ENCODE measurements at places on chromosomes 11 and 22. TPM values are rescaled to one million over a fixed set of nuclear protein-coding genes. Genes with fewer than 3 reads are reported as not detected.

Gene TMEM191B
- total RNA-seq, result 2.6 TPM

Gene GRIK4
- total RNA-seq, result not detected

DNA sequence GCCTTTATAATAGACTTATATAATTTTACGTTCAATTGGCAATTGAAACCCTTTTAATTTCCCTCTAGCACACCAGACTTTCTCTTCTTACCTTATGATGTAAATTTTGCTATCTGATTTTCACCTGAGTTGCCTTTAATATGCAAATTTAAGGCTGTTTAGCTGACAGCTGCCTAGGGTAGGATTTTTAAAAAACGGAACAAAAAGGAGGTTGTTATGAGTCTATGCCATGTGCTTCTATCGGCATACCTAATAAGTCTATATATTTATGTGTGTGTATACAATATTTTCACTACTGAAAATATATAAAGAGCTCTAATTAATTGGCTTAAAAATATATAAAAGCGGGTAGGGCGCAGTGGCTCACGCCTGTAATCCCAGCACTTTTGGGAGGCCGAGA is 11.8 kb upstream of the SELENOH start:
- no peaks in the 10 kb centered on the region for H3K27me3 ChIP-seq
- H3K27ac ChIP-seq, result no peak overlapping the region
- DNase-seq, result no peak
- H3K36me3 ChIP-seq, result no peaks in the 10 kb centered on the region
- H3K4me3 ChIP-seq, result no peak overlapping the region
- H3K4me1 ChIP-seq, result no peaks in the 10 kb centered on the region

- DNase-seq, result no peak
- no peaks in the 10 kb centered on the region for H3K4me1 ChIP-seq
- H3K27ac ChIP-seq, result no peak overlapping the region
- no peak overlapping the region for H3K4me3 ChIP-seq
- H3K27me3 ChIP-seq, result no peaks in the 10 kb centered on the region
- no peaks in the 10 kb centered on the region for H3K36me3 ChIP-seq
These were observed 77.1 kb upstream of the TTC12 start for GRCh38 chr11:113237261-113237660.

DNA sequence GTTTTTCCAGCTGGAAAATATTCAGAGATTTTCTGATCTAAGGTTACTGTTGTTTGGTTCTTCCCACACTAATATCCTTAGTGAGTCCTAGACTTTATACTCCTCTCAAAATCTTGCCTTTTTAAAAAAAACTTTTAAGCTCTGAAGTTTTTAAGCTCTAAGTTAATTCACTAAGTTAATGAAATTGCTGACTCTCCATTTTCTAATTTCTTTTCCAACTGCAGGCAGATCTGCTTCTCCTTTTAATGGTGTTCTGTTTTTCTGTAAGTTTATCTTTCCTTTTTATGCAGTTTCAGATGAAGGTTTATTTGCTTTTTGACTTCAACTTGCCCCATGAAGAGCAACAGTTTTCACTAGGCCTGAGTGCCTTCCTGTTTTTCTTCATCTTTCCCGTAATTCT is 125.8 kb upstream of the ARHGAP42 start:
- H3K27me3 ChIP-seq, result no peaks in the 10 kb centered on the region
- H3K4me1 ChIP-seq, result no peaks in the 10 kb centered on the region
- peak overlapping the region; percentile 67 for H3K27ac ChIP-seq
- no peak for DNase-seq
- H3K4me3 ChIP-seq, result no peak overlapping the region

DNA sequence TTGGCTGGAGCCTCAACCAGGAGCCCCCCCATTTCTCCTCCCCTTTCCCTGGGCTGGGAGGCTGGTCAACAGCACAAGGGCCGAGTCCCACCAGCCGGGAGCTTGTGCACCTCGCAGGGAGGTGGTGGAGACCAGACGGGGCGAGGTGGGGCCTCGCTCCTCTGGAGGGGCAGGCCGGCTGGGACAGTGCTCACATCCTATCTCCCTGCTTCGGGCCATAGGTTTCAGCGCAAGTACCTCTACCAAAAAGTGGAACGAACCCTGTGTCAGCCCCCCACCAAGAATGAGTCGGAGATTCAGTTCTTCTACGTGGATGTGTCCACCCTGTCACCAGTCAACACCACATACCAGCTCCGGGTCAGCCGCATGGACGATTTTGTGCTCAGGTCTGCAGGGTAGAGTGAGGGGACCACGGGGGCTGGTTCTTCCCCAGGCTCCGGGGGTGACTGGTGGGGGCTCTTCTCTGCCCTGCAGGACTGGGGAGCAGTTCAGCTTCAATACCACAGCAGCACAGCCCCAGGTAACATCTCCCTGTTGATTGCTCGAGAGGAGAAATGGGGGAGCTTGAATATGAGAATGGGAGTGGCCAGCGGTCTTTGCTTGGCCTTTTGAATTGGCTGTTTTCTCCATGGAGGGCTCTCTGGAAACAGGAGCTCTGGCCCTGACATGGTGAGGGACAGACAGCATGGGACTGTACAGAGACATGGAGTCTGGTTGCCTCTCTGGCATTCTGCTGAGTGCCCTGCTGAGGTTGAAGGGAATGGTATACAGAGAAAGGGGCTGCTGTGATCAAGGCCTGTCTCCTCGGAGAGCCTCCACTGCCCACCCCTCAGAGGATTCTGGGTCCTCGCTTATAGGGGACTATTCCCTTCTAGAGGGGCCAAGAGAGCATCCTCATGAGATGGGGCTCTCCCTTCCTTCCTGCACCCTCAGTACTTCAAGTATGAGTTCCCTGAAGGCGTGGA is 3.3 kb downstream of the SIDT2 start:
- H3K4me3 ChIP-seq, result no peak overlapping the region
- H3K4me1 ChIP-seq, result peaks cover 5% of the 10 kb centered on the region
- H3K27ac ChIP-seq, result peak overlapping the region; percentile 42
- no peaks in the 10 kb centered on the region for H3K27me3 ChIP-seq
- H3K36me3 ChIP-seq, result no peaks in the 10 kb centered on the region
